ENCODE measurements at places on chromosomes 1 and 21.
A peak's percentile ranks its signal among the peaks of the same experiment; 100 is the strongest.

DNA sequence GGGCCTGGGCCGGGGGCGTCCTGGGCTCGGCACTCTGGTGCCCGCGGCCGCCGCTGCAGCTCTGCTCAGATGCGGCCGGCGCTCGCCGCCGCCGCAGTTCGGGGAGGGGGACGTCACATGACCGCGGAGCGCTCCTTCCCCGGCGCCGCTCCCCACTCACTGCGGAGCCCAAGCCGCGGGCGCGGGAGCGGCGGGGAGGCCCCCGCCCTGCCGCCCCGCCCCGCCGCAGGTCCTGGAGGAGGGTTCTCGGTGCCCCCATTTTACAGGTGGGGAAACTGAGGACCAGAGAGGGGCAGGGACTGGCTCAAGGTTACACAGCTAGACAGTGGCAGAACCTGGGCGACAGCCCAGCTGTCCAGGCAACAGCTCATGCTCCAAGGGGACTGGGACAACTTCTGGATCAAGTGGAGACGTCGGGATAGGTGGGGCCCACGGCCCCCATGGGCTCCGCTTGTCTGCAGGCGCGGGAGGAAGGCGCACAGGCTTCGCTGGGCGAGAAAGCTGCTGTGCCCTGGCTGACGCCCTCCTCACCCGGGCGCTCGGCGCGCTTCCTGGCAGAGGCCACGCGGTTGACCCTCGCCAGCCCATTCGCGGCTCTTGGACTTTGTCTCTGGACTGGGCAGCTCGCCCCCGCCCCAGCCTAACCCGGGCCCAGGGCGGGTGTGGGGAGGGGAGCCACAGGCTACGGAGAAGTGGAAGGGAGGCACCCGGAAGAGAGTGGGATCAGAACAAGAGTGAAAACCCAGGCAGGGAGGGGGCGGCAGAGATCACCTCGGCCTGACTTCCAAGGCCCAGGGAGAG, at the start of gene RAP1GAP:
Gene RAP1GAP (minus strand): TSS at position 100 of the 801 bp plus-strand sequence. CDS start 49,325 bp downstream, outside the sequence.
- DNase-seq: no peak

DNA sequence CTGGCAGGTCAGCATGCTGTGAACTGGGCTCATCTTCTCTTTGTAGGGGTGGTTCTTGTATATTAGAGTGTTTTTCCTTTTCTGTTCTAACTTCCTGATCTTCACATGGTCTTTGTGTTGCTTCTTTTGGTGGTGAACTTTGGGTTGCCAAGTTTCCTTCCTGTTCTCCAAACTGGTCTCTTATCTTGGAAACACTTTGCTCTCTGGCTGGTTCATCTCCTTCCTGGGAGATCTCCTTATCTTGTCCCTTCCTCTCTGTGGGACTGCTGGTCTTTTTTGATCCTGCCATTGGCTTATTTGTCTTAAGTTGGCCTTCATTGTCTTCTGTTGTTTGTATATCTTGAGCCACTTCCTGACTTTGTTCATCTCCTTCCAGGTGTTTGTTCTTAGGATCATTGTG, 2.1 kb downstream of the TCHHL1 start:
- no peak for DNase-seq

- DNase-seq: no peak
These were observed 8.0 kb downstream of the MKNK1 start for GRCh38 chr1:46596036-46596435.

DNA sequence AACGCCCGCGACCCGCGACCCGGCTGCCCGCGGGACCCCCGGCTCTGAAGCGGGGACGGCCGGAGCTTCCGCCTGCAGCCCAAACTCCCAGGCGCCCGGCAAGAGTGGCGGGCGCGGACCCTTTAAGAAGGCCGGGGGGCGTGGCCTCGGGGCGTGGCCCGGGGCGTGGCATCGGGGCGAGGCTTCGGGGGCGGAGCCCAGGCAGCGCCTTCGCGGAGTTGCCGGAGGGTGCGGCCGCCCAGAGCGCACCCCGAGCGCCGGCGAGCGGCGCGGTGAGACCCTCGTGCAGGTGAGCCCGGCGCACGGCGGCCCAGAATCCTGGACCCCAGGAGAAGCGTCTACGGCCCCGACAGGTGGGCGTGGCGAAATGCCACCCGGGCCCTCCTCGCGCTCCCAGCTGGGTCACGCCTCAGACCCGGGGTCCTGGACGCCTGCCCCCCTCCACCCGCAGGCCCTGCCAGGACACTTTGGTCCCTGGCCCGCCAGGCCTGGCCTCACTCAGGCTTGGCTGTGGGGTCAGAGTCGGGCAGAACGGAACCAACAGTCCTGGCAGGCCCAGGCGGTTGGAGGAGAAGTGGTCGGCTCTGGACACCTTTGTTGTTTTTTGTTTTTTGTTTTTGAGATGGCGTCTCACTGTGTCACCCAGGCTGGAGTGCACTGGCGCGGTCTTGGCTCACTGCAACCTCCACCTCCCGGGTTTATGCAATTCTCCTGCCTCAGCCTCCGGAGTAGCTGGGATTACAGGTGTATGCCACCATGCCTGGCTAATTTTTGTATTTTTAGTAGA, 14.4 kb downstream of the RNF223 start:
- peak; percentile 50 for DNase-seq

GRCh38 chr1:112110031-112110430, 120.6 kb upstream of the KCND3 start:
- DNase-seq: no peak

- no peak for DNase-seq
These were observed 35.0 kb upstream of the RAP1GAP start for GRCh38 chr1:21704145-21704544.

- no peak for DNase-seq
These were observed 114.2 kb downstream of the EDEM3 start for GRCh38 chr1:184640505-184640904.

- DNase-seq: no peak
These were observed 15.3 kb downstream of the LDLRAD1 start for GRCh38 chr1:54002544-54003248.

GRCh38 chr1:243723458-243724043, 126.5 kb downstream of the AKT3 start:
- no peak for DNase-seq

GRCh38 chr1:169676001-169676400, 35.4 kb downstream of the SELL start:
- DNase-seq: no peak

- DNase-seq: no peak
These were observed 52.1 kb downstream of the STYXL2 start for GRCh38 chr1:167145965-167146364.

DNA sequence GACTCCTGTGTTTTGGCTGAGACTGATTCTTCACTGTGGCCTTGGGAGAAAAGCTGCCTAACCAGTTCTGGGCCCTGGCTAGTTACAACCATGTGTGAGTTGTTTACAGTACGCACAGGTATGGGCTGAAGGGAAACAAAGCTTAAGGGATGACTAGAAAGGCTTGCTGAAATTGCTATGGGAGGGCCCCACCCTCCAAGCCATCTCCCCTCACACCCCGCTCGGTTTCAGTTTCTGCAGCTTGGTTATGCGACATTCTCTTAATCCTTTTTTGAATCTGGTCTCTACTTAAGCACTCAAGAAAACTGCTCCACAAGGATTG, 43.1 kb downstream of the PBX1 start:
- no peak for DNase-seq

GRCh38 chr1:91124989-91125417, 103.2 kb upstream of the ZNF644 start:
- no peak for DNase-seq

DNA sequence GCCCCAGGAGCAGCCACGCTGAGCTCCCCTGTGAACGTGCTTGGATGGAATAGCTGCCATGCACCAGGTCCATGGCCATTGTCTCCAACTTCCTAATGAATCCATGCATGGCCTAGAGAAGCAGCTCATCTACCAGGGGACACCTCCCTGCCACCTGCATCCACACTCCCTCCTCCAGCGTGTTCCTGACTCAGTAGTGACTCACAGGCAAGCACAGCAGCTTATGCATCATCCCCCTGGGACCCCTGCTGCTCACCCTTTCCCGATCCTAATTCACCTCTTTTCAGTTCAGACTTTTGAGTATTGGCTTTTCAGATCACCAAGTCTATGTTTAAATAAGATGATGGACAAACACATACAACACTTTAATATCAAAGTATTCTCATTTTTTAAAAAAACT, 39.9 kb upstream of the TADA1 start:
- DNase-seq: no peak

DNA sequence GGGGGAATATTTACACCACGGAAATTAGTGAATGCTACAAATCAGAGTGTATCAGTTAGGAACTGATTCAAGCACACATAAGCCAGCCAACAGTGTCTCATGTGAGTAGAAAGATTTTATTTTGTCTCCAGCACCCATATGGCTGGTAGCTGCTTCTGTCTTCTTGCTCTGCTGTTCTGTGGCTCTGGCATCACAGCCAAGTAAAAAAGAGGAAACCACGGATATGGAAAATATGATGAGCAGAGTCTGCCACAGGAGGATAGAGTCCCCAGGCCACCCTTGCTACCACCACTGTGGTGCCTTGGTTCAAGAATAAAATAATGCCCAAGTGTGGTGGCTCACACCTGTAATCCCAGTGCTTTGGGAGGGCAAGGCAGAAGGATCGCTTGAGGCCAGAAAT, 53.6 kb upstream of the SPOCD1 start:
- peak; percentile 8 for DNase-seq

- no peak for DNase-seq
These were observed 7.7 kb downstream of the KANK4 start for GRCh38 chr1:62311473-62311943.

- DNase-seq: no peak
These were observed 103.3 kb upstream of the KCNK2 start for GRCh38 chr1:214979191-214979590.

DNA sequence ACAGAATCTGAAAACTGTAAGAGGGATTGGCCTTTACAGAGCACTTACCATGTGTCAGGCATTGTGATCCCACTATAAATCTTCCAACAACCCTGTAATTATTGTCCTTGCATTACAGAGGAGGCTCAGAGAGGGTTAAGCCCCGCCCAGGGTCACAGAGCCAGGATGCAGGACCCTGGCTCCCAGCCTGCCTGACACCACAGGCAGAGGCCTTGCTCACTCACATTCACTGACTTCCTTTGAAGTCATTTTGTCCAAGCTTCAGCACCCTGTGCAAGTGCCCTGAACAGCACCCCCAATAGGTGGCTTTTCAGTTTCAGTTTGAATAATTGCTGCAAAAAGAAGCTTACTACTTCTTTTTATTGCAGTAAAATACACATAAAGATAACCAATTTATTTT, 256.8 kb upstream of the NFIA start:
- DNase-seq: no peak

DNA sequence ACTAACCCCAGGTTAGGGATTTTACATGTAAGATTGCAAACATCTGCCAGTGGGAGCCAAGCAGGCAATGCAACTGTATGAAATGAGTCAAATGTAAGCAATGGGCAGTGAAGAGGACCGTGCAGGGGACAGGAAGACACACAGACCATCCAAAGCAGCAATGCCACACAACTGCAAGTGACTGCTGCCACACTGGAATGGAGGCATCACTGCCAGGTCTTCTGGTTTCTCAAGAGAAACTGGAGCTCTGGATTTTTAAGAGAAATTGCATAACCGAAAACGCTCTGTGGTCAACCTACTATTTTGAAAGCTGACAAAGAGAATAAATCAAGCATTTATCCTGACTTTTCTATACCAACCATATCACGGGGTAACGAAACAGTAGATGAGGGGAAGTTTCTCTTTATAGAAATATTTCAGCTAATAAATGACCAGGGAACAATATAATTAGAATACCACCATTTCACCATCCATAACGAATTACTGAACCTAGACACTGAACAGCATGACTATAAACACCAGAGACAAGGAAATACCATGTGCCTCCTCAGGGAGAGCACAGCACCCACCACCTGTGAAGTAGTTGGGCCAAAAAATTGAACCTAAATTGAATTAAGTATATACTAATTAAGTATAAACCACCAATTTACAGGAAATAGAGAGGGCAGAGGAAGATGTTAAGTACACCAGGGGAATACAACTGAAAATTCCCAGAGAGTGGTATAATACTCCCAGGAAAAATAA, 4.4 kb downstream of the AK2 start:
- peak; percentile 79 for DNase-seq

DNA sequence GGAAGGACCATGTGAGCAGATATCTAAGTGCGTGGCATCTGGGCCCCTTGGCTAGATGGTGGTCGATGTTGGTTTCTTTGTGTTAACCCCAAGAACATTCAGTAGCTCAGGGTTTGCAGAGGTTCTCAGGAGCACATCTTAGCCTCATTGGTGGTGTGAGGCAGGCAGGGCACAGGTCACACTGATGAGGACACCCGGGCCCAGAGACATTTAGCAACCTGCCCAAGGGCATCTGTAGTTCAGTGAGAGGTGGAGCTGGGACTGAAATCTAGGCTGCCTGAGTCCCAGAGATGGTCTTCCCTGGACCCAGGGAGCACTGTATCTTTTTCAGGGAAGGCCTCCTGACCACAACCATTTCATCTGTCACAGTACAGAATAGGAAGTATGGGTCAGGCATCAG, 859 bp upstream of the SLC5A9 start:
- DNase-seq: no peak

DNA sequence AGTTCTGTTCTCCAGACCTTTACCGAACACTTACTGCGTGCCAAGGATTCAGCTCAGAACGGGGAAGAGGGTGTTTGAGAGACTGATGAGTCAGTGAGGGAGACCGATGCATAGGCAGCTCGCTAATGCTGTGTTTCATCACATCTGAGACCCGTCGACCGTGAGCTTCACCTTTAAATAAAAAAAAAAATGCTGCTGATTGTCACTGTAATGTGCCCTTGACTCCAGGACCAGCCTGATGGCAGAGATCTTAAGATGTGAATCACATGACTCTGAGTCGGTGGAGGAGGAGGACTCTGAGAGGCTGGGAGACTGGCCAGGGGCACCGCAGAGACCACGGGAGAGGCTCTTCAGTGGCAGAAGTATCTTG, 28.8 kb downstream of the SPSB1 start:
- no peak for DNase-seq

DNA sequence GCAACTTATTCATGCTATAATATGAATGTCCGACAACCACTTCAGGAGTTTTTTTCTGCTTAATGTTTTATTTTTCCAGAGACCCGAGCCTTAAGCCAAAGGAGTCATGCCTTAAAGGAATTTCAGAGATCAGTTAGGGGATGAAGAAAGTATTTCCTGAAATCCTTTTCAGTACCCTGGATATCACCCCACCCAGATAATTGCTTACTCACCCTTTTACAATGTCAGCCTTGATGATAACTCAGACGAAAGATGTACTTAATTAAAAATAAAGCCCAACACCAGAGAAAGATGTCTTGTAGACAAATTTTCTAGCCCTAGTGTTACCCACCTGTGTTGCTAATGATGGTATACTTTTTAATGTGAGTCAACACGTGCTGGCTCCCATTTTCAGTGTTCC, 124.1 kb downstream of the XCL2 start:
- no peak for DNase-seq

- no peak for DNase-seq
These were observed 290.9 kb downstream of the LRRIQ3 start for GRCh38 chr1:73907051-73907450.

GRCh38 chr1:183723571-183723970, 70.5 kb upstream of the APOBEC4 start:
- no peak for DNase-seq

GRCh38 chr1:163227126-163227525, 24.4 kb upstream of the RGS5 start:
- no peak for DNase-seq
